ENCODE measurements at places on chromosomes 5 and 9. TPM values are rescaled to one million over a fixed set of nuclear protein-coding genes. Genes with fewer than 3 reads are reported as not detected.

GRCh38 chr5:179284751-179285631 lies 60.3 kb downstream of the ADAMTS2 start:
- no peak for DNase-seq

DNA sequence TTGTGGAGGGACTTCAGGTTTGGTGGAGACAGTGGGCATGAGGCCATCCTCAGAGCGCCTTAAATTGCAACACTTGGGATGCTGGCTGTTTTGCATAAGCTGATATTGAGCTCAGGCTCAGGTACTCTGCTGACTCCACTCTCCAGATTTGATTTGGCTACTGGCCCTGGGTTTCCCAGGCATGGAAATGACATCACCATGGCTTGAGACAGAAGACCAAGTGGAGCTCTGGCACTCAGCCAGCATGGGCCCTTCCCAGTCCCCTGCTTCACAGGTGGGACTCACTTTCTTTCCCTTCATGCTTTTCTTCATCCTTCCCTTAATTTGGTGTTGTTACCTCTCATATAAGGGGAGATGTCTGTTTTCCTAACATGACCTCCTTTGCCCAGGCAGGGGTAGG lies 72.0 kb upstream of the IL12B start:
- no peak for DNase-seq

The WDR41 gene
- 92.6 TPM for total RNA-seq

DNA sequence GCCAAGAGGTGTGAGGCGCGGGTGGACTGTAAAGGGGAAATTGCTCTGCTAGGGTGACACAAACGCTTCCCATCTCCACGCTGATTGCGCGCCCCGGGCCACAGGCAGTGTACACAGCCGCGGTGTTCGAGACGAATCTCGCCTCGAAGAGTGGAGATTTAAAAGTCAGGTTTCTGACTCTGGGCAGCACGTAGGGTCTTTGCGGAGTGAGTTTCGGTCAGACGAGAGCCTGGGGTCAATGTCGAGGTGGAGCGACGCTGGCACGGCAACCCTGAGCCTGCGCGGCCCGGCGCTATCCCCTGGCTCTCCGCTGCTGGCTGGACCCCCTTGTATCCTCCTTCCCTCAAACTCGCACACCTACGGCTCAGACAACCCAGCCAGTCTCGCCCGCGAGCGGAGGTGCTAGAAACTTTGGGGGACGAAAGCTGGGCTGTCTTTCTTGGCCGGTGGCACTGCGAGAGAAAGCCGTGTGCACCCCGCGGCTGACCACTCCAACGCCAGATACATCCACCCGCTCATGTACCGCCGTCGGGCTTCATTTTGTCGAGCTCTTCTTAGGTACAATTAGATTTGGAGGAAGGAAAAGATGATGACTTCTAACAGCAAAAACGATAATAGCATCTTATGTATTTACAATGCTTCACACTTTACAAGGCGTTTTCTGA lies 5.4 kb upstream of the FOXB2 start:
- DNase-seq = peak; percentile 29

GRCh38 chr5:133398646-133399101 lies 213.7 kb downstream of the FSTL4 start:
- DNase-seq = no peak

DNA sequence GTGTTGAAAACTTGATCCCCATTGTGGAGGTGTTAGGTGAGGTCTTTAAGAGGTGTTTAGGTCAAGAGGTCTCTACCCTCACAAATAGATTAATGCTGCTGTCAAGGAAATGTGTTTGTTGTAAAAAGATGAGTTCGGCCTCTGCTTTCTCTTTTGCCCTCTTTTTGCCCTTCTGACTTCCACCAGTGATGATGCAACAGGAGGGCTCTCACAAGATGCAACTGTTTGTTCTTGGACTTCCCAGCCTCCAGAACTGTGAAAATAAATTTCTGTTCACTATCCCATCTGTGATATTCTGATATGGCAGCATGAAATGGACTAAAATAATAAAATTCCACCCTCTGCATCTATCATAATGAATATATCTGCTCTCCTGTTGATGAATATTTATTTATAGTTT lies 650.0 kb upstream of the ZNF608 start:
- no peak for DNase-seq

The C5orf46 gene
- not detected for total RNA-seq

GRCh38 chr5:100749771-100750284 lies 153.3 kb downstream of the ST8SIA4 start:
- no peak for DNase-seq

GRCh38 chr9:115850548-115851304 lies 302.9 kb upstream of the PAPPA start:
- DNase-seq = no peak

GRCh38 chr9:90867101-90867500 lies 65.5 kb downstream of the SYK start:
- DNase-seq = no peak

GRCh38 chr5:117020999-117021398 lies 446.4 kb upstream of the SEMA6A start:
- DNase-seq = no peak

- no peak for DNase-seq
Measured at GRCh38 chr9:14350754-14351153, 36.8 kb upstream of the NFIB start.

- no peak for DNase-seq
Measured at GRCh38 chr9:71326360-71326759, 204.9 kb upstream of the TRPM3 start.

DNA sequence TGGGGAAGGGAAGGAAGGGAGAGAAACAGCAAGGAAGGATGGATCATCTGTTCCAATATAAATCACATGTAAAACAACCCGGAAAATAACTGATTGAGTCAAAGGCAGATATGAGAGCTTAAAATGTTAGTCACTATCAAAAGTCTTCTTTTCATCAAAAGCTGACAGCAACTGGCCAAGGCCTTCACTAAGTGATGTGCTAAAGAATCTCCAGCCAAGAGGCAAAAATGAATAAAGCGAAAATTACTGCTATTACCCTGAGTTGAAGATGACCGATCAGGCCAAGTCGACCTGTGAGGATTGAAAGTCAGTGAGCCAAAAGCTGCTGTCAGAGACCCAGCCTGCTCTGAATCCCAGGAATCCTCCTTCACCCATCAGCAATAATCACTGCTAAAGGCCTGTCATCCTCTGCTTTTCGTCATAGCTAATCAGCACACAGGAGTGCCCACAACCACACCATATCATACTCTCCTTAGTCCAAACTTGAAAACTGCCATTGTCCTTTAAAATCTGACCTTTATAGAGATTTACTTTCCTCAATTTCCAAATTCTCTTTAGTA lies 736.9 kb downstream of the TLE1 start:
- peak; percentile 2 for DNase-seq

The P4HA2 gene
- total RNA-seq = 15.9 TPM

DNA sequence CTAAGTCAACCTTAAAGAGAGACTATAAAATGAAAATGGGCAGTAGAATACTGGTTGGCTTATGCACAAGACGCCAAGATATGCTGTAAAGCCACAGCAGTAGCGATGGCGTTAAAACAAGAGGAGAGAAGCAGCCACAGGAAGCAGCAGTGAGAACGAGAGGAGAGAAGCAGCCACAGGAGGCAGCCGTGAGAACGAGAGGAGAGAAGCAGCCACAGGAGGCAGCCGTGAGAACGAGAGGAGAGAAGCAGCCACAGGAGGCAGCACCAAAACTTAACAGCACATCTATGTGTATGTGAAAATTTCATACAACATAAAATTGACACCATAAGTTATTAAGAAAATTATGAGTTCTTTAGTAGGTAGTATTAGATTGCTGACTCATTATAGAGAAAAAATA lies 2318.6 kb upstream of the ACO1 start:
- DNase-seq = no peak

The TMEM232 gene
- total RNA-seq = 5.2 TPM

DNA sequence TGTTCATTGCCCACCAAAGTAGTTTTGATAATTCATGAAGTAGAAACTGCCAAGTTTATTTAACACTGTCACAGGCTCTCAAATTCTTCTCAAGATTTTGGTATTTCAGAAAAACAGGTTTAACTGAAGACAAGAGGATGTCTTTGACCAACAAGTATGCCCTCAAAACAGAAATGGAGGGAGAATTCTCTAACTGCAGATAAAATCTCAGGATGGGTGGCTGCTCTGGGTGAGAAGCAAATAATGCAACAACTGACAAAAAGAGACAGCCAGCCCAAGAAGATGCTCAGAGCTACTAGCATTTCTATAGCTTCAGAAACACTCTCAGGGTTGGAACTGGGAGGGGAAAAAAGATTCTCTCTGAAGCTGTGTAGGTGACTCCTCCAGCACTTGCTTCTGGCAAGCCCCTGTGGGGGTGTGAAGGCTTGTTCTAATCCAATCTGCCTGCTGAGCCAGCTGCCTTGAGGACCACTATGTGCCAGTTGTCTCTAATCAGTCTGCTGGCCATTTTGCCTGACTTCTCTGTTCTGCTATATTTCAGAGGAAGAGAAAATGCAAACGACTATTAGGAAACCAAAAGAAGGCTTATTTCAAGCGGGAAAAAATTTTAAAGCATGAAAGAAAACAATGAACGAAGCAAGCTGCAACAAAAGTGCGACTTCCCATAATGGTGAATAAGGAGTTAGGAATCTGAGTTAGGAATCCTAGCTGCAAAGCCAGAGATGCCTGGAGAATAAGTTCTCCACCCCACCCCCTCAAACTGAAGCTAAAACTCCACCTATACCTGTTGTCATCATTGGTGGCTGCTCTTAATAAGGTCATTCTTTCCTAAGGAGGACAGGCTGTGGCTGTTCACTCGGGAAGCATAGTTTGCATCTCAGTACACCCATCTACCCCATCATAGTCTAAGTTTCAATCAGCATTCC lies 147.5 kb downstream of the GNAQ start:
- DNase-seq = peak; percentile 37

- DNase-seq = peak; percentile 33
Measured at GRCh38 chr5:55344392-55344992, 36.7 kb downstream of the MTREX start.

The PCDHA11 gene
- 6.3 TPM for total RNA-seq

The COL23A1 gene
- total RNA-seq = not detected

DNA sequence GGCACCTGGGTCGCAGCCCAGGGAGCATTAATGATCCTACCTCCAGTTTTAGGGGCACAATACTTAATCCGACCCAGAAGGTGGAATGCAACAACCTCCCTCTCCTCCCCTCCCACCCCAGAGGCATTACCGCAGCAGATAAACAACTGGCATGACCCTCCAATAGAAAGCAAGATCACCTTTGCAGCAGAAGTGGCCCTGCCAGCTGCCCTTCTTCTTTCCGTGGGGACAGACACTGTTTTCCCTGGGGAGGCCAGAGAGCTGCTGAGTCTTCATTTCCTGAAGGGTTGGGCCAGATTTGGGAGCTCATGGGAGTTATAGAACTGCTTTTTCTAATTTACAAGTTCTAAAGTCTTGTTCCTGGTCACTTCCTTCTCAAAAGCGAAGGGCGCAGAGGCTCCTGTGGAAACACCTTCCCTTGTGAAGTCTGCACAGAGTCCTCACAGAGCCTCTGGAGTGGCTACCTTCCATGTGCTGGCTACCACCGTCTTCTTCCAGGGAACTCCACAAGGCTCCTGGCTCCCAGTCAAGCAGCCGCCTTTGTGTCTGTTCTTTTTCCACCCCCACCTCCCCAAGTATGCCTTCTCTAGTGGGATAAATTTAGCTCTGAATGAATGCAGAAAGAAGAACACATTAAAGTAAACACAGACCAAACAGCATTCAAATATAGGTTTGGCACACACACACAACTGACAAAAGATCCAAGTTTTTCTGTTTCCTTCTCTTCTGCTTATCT lies 8.0 kb upstream of the PALM2AKAP2 start:
- DNase-seq = no peak

The SGCD gene
- not detected for total RNA-seq

The PCDHA2 gene
- 3.7 TPM for total RNA-seq
